Effector CD4-positive, alpha-beta T cell (primary cell): ENCODE measurements at places on chromosomes 2 and 18.

DNA sequence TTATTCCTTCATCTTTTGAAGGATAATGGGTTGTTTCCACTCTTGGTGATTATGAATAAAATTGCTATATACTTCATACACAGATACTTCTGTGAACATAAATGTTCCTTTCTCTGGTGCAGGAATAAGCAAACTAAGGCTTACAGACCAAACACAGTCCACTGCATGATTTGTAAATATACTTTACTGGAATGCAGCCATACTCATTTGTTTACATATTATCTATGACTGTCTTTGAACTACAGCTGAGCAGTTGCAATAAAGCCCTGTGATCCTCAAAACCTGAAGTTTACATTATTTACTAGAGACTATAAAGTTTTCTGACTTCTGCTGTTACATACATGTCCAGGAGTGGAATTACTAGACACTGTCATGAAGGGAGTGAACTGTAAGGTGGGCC lies 381.0 kb upstream of the CNTNAP5 start:
- DNase-seq = no peak

- no peak for DNase-seq
These were observed 166.1 kb upstream of the RAB6C start for GRCh38 chr2:129813404-129813803.

DNA sequence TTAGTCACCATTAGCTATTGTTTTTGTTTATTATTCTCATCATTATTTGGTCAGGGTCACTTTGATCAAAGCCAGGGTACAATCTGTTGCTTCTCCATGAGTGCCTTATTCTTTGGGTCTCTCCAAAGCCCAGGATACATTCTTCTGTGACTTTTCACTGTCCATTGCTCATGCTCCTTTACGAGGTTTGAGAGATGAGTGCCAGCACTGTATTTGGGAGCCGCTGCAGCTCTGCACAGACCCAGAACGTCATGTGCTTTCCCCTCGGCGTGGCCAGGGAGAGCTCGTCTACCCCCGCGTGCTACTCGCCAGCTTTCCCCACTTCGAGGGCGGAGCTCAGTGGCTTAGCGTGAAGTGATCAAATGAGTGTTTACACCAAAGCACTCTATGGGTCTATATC lies 123.7 kb downstream of the COL6A3 start:
- DNase-seq = no peak

GRCh38 chr2:65435625-65436168 lies 3.3 kb upstream of the SPRED2 start:
- DNase-seq = peak; percentile 15

DNA sequence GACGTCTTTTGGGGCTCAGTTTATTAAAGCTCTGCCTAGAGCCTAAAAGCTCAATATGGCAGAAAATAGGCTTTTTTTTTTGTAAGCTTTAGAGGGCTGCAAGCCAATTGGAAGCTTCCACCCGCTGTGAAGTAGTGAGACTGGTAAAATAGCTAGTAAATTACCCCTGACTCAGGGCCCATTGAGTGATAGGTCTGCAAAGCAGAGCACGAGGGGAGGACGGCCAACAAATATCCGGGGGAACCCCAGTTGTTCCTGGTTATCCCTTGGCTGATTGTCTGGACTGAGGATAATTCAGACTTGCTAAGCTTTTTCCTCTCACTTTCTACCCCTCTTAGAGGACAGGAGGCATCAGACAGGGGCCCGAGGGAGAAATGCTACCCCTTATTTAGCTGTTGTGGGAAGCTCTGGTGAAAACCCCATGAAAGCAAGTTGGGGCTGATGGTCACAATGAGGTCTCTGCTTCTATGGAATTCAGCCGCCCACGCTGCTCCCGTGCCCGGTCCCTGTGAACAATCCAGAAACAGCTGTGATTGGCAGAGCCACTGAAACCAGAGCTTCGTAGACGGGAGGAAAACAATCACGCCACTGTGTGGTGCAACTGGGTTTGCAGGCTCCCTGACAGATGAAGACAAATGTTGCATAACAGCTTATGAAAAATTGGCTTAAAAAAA lies 141.9 kb upstream of the LGALSL start:
- no peak for DNase-seq

DNA sequence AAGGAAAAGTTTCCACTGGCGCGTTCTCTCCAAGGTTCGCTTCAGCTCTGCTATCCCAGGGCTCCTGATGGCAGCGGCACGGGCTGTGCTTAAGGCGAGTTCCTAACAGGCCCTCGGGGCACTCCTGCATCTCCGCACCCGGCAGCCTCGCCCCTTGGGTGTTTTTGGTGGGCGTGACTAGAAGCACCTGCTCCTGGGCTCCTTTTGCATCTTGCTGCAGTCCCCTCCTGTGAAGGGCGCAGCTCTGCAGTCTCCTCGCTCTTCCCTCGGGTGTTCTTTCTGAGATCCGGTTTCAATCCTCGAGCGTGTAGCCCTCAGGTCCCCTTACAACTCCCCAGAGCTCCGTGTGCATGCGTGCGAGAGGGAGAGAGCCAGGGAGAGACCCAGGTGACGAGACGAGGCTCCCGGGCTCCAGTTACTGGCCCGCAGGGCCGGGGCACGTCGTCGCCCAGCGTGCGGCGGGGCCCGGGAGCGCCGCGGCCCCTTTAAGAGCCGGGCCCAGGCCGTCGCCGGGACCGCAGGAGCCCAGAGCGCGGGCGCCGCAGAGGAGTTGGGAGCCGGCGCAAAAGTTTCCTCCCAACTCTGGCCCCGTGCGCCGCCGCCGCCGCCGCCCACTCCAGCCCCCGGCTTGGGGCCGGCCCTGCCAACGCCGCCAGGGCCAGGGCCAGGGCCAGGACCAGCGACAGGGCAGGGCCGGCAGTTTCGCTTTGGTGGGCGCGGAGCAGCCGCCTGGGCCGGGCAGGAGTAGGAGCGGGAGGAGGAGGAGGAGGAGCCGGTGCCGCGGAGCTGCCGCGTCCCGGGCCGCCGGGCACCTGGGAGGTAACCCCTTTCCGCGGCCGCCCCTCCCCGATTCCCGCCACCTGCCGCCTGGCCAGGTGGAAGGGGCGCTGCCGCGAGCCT lies at the start of gene PARD3B:
Gene PARD3B, plus strand, starts transcription at position 515 of the 900 bp plus-strand sequence. CDS start 525 bp downstream, outside the sequence.
- DNase-seq = no peak

GRCh38 chr2:27212626-27213471 lies 781 bp upstream of the SLC5A6 start:
- peak; percentile 54 for DNase-seq

- DNase-seq = no peak
These were observed 504 bp downstream of the ASAP2 start for GRCh38 chr2:9206991-9207640.

GRCh38 chr2:26705126-26705525 lies 12.6 kb downstream of the KCNK3 start:
- DNase-seq = no peak

DNA sequence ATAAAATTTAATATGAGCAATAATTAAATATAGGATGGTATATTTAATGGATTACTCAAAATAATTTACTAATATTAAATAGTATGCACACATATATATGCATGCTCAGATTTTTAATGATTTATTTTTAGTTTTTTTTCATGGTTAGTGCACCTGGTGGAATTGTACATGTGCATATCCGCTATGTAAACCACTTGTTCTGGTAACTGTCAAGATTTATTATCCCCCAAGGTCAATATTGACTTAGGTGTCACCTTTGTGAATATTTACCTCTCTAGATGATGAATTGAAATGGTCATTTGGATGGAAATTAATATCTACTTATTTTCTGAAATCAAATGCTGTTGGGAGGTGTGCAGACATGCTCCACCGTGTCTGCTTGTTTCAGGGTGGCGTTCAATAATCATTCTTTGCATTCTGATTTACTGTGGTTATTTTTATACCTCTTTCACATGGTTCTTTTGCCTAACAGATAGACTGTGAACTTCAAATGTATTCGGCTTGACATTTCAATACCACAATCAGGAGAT lies 14.7 kb downstream of the CNTNAP5 start:
- no peak for DNase-seq

DNA sequence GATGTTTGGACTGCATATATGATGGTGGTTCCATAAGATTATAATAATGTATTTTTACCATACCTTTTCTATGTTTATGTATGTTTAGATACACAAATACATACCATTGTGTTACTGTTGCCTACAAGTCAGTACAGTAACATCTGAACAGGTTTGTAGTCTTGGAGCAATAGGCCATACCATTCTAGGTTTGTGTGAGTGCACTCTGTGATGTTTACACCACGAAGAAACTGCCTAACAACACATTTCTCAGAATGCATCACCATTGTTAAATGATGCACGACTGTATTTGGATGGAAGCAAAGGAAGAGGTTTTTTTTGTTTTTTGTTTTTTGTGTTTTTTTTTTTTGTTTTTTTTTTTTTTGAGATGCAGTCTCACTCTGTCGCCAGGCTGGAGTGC lies 9.5 kb downstream of the DUSP19 start:
- DNase-seq = no peak

DNA sequence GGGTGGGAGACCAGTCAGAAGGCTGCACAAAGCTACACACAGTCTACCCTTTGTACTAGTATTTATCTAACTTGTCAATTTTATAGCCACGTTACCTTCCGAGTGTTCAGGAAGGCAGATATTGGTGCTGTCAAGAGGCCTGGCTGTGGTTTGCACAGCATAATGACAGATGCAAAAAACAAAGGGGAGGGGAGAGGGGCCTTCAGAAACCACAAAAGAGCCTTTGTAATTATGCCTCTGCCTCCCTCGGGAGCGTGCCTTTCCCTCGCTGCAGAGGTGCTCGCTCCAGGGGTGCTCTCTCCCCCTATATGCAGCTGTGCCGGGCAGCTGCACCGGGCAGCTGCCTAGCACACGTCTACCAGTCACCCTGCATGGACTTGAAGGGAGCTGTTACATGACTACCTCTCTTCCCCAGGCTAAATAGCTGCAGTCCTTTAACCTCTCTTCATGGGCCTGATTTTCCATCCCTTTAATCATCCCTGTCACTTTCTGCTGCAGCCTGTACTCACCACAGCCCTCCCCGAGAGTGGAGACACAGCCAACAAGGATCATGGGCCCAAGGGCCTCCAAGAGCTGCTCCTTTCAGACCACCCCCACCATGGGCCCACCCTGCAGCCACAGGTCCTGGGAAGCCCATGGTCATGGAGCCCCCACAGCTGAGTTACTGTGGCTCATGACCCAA lies 168.4 kb upstream of the PKDCC start:
- no peak for DNase-seq

GRCh38 chr2:63983986-63984605 lies 35.1 kb downstream of the VPS54 start:
- no peak for DNase-seq

DNA sequence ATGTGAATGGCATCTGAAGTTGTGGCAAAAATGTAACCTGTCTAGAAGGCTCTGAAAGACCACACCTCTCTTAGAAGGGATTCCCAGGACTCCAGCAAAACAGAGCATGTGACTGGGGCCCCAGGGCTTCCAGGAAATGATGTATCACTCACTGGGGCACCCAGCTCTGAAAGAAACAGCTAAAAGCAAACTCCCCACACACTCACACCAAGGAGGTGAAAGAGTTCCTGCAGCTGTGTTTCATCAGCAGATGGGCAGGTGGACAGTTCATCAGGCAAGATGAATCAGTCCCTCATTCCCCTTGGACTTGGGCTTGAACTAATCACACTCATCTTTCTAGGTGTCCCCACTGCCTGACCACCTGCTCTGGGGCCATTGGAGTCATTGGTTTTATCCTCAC lies 76.2 kb downstream of the CCBE1 start:
- no peak for DNase-seq

GRCh38 chr2:200216310-200216709 lies 90.2 kb upstream of the SPATS2L start:
- DNase-seq = no peak

DNA sequence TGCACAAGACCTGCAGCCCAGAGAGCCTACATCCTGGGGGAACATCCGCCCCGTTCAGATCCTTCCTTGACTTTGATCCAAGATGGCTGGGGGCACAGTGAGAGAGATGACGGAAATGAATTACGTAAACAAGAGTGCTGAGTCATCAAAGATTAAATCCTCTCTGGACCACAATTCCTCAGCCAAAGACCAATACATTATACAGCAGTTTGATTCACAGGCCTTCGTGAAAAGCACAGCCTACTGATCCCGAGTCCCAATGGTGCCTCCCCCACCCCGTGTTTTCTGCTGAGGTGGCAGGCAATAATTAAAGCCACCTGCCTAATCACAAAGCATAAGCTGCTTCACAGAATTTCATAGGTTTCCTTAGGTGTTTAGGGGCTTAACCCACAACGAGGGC lies 43.0 kb downstream of the MYO5B start:
- no peak for DNase-seq

DNA sequence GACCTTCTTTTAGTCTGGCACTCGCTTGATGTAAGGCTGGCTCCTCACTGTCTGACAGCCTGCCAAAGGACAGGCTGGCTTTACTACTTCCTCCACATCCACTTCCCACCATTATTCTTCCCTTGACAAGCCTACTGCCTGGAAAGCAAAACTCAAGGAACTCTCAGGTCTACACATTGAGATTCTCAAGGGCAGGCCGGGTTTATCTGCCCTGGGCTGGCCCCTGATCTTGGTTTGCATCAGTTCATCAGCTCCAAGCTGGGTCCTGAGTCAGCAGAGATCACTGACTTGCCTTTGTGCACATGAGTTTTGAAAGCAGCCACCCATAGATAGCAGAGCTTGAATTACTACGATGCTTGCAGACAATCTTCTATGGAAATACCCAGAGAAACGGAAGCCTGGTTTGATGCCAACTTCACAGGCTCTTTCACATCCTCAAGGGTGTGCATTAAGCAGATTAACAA lies 53.9 kb downstream of the KCTD18 start:
- no peak for DNase-seq

- DNase-seq = no peak
These were observed 154.1 kb upstream of the BOD1L2 start for GRCh38 chr18:56992777-56993176.

- no peak for DNase-seq
These were observed 58.2 kb downstream of the BCL2L11 start for GRCh38 chr2:111178730-111179405.

DNA sequence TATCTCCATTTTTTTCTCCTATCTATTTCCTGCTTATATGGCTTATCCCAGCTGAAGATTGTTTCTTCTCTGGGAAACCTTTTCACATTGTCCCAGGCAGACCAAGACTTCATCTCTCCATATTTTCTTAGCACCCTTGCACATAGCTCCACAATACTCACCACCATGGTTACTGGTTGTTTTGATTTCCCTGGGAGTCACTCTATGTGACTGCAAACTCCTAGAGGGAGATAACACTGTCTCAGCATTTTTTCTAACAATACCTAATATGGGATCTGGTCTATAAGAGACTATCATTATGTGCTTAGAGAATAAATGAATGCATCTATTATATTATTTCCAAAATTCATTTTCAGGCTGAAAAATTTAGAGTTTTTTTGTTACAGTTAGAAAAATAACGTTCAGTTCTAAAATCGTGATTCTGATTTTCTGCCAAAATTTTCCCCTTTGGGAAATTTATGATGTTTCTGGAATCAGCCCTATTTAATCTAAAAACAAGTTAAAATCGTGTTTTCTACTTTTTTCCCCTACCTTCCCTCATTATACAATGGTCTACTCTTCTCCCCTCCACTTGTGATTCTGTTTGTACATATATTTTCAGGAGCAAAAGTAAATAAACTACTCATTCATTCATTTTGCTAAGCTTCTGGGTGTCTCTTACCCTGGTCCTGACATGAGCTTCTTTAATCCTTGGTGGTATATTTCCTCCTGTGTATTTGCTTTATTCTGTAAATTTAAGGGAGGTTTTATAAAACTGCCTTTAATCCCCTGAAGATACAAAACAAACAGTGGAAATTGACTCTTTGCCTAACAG lies 95.4 kb downstream of the HNMT start:
- no peak for DNase-seq

- no peak for DNase-seq
These were observed 85.8 kb downstream of the PLCL1 start for GRCh38 chr2:197890168-197890567.
